ENCODE measurements at places on chromosomes 12 and 14.

DNA sequence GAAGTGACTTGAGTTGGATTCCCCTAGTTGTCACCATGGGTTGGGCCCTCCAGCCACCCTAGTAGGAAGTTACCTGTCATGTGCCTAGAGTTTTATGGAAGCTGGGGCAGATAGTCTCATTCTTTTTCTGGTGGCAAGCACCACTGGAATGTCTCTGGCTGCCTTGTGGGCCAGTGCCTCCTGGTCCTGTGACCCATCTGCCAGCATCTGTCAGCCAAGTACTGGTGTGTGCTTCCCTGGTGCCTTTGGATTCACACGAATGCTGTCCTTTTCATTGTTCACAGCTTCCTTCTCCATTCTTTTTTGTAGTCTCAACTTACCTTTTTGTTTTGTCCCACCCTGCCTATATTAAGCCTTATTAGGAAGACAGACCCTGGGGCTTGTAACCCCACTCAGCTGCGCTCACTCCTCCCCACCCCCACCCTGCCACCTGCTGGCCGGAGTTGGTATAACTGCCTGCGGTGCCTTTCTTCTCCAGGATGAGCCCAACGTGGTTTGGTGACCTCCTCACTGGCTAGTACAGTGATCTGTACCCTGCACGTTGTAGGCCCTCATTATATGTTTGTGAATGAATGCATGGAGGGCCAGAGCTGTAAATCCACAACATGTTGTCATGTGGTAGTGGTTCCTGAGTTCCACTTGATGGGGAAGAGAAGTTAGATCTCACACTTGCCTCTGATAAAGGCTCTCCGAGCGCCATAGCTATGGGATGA, 125.7 kb downstream of the TSPAN9 start:
- peak; percentile 53 for DNase-seq

DNA sequence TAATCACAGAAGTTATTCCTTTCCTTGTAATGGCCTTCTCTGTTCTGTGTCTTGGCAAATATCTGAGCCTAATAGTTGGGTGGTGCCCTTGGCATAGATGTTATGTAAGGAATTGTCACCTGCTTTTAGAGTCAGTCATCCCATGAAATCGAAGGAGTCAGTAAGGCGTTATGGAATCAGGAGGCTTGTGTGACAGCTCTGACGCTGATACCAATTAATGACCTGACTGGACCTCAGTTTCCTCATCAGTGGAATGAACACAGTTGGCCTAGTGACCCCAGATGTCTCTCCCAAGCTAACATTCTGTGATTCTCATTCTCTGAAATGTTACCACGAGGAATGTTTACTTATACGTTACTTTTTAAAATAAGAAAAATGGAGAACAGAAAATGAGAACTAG, 32.1 kb downstream of the TXNRD1 start:
- no peak for DNase-seq

DNA sequence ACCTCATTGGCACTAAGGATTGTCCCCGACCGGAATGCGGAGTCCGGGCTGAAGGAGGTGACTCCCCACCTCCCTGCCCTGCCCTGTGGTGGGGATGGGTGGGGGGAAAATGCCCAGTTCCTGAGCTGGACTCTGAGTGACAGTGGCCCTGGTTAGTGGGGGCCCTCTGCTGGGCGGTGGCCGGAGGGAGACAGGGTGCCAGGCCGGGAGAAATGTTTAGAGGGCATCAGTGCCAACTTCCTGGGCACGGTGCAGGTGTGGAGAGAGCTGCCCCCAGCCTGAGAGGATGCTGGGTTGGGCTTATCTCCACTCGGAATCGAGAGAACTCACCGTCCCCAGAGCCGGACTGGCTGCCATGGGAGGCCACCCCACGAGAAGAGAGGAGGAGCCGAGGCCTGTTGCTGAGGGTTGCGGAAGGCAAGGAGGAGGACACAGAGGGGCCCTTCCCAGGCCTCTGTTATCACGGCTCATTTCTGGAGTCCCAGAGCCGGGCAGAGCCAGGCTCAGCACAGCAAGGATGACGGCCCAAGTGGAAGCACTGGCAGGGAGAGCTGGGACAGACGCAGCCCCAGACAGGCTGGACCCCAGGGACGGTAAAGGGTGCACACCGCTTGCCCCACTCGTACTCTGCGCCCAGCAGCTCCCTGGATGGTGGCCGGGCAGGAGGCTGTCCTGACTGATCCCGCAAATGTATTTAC, 156.7 kb downstream of the KIF26A start:
- DNase-seq, result no peak

DNA sequence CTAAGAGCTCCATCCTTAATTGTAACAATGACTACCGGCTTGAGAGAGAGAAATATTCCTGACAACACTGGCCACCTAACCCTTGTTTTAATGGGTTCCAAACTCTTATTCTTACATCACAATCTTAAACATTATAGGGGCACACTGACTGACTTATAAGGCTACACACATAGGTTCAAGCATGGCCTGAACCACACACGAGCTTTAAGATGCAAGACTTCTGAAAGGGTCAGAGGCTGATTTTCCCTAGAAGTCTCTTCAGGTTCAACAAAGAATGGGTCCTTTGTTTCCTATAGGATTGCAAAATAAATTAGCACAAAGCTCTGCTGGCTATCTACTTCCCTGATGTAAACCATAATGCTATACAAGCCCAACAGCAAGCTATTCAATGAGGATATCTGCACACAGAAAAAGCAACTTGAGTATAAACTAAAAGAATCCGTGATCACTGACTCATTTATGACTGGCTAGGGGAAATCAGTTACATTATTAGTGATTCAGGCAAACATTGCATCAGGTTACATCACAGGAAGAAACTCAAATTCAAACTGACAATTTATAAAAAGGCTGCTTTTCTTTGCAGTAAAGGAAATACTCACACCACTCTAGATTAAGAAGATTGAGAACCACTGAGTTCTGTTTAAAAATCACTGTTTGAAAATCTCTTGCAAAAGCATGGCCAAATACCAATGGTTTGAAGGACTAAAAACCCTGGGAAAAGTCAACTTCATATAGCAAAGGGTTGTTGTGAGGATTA, 8.5 kb downstream of the BTG1 start:
- no peak for DNase-seq

DNA sequence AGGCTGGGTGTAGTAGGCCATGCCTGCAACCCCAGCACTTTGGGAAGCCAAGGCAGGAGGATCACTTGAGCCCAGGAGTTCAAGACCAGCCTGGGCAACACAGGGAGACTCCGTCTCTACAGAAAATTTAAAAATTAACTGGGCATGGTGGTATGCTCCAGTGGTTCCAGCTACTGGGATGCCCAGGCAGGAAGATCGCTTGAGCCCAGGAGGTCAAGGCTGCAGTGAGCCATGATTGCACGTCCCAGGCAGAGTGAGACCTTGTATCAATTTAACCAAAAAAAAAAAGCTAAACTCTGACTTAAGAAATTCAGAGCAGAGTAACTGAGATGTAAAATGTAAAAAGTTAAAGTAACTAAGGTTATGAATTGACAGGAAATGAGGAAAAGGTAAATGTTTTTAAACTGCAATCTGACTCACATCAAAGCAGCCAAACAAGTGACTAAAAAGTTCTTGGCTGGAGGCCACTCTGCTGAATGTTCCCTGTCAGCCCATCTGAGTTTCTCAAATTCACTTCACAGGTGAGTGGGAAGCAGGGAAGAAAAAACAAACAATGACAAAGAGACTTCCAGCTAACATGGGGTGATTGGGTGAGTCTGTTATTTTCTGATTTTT, 21.3 kb downstream of the PRKD1 start:
- no peak for DNase-seq

DNA sequence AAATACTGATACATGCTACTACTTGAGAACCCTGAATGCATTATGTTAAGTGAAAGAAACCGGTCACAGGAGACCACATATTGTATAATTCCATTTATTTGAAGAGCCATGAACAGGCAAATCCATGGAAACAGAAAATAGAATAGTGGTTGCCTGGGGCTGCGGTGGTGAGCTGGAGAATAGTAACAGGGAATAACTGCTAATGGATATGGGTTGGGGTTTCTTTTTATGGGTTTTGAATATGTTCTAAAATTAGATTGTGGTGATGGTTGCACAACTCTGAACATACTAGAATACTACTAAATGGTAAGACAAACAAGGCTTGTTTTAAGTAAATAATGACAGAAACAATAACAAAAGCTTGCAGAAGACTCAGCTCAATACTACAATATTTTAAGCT, 293.0 kb downstream of the BTG1 start:
- DNase-seq, result no peak

- no peak for DNase-seq
These were observed 183.1 kb upstream of the HIF1A start for GRCh38 chr14:61512026-61512834.

- no peak for DNase-seq
These were observed 1.2 kb downstream of the AMHR2 start for GRCh38 chr12:53424626-53425514.

DNA sequence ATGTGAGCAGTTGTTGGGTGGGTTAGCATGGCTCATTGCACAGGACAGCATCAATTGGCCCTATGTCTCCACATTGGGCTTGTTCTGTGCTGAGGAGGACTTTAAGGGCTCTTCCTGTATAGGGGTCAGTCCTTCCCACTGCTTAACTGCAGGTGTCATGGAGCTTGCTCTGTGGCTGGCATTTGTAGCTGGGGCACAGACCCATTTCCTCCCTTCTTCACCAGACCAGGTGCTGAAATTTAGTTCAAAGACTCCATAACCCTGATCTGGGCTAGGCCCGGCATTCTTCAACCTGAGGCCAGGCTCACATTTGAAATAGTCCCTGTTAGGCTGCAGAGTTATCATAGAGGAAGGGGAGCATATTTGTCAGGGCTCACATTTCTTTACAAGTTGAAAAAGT, 12.8 kb downstream of the CHST11 start:
- DNase-seq, result no peak

DNA sequence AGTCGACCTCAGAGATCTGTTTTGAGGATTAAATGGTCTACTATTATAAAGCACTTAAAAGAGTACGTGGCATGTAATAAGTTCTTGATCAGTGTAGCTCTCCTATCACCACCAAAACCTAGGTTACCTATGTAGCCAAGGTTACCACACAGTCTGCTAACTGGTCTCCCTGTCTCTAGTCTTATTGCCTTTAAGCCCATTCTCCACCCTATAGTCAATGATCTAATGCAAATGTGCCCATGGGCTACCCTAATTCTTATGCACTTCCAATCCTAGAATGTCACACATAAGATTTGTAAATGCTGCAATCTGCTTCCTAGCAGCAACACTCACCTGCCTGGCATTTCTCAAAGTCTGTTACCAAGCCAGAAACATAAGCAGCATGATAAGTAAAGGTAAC, 44.9 kb downstream of the C2CD5 start:
- no peak for DNase-seq

DNA sequence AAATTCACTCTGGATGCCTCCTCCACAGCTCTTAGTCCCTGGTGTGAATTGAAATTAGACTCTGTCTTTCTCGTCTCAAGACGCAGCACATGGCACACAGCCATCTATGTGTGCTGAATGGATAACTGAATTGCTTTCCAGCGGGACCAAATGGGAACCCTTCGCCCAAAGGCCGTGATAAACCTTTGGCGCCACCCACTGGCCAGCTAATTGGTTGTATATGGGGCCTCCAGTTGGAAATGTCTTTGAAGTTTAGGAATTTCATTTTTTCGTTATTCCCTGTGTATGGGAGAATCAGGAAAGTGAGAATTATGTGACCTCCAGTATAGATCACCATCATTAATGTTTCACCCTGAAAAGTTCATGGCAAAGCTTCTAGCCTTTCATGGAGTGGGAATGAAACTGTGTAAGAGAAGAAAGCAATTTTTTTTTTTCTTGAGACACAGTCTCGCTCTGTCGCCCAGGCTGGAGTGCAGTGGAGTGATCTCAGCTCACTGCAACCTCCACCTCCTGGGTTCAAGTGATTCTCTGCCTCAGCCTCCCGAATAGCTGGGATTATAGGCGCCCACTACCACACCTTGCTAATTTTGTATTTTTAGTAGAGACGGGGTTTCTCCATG, 9.8 kb upstream of the HSP90AA1 start:
- peak; percentile 72 for DNase-seq

DNA sequence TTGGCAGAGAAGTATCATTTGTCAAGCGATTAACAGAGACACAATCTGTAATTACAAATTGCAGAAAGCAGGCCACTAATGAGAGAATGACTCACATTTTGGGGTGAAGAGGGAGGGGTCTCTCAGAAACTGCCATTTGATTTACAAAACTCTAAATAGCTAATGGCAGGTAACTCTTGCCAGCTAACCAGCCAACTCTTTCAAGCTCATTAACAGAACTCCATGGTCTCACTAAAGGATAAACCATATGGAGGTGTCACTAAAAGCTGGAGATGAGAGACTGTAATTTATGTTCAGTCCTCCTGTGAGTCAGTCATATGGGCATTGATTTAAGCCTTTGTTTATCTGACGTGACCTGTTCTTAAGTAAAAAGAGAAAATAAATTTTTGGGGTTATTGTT, 336.4 kb downstream of the FOXG1 start:
- no peak for DNase-seq

DNA sequence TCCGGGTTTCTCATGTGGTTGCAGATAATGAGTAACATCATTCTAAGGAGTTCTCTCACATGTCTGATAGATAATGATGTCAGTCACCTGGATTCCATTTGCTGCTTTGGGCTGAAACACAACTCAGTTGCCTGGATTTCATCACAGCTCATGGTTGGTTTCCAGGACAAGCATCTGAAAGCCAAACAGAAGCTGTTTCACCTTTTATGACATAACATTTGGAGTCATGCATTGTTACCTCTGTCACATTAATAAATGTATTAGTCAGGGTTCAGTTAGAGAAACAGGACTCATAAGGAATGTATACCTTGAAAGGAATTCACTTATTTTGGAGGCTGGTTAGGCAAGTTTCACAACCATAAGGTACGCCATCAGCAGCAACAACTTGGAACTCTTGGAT, 251.9 kb upstream of the ATXN7L3B start:
- no peak for DNase-seq

Data from KBM-7 (cell line).